ENCODE measurements at places on chromosomes 5 and 9.

DNA sequence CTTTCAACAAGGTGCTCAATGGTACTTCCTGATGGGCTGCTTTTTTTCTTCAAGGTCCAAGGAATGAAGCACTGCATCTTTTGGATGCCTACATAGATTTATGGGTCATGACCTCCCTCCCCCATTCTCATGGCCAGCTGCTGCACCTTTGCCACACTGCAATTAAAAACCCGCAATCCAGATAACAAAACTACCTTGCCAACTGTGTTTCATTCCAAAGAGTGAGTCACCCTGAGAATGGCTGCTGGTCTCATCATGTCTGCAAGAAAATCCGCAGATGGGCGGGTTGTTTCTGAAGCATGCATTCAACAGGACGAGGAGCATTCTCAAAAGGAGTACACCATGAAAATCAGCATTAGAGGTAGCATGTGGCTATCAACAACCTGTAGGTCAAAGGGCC lies 139.8 kb downstream of the ELAVL2 start:
- DNase-seq, result peak; percentile 48

DNA sequence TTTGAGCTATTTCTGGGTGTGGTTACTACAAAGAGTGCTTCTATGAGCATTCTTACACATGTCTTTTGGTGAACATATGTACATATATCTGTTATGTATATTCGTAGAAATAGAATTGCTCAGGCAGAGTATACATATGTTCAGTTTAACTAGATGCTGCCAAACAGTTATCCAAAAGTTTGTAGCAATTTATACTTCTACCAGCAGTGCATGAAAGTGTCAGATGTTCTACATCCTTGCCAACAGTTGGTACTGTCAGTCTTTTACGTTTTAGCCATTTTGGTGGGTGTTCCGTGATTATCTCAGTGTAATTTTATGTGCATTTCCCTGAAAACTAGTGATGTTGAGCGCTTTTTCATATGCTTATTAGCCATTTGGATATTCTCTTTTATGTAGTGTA lies 35.9 kb upstream of the DMRT2 start:
- DNase-seq, result no peak

GRCh38 chr9:129331772-129332500 lies 153.9 kb upstream of the IER5L start:
- DNase-seq, result peak; percentile 84

DNA sequence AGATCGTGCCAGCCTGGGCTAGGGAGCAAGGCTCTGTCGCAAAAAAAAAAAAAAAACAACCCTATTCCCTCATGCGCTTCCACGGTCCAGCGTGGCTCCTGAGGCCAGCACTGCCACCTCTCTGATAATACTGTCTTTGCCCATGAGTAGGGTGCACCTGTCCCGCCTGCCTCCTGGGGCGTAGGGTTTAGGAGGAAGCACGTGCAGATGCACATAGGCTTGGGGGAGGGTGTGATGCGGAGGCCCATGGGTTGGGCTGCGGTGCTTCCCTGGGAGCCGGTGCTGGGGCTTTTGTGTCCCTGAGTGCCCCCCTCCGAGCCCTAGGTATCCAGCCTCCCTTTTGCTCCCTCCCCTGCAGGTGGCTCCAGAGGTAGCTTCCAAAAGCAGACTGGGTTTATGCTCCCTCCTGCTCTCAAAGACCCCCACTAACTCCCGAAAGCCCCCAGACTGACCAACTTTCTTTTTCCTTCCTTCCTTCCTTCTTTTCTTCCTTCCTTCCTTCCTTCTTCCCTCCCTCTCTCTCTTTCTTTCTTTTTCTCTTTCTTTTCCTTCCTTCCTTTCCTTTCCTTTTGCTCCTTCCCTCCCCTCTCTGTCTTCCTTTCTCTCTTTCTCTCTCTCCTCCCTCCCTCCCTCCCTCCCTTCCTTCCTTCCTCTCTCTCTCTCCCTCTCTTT lies 12.8 kb downstream of the FGFR4 start:
- DNase-seq, result no peak

- DNase-seq, result no peak
These were observed 45.7 kb downstream of the SARDH start for GRCh38 chr9:133692364-133692985.

- no peak for DNase-seq
These were observed 19.4 kb downstream of the DTWD2 start for GRCh38 chr5:118968925-118969375.

DNA sequence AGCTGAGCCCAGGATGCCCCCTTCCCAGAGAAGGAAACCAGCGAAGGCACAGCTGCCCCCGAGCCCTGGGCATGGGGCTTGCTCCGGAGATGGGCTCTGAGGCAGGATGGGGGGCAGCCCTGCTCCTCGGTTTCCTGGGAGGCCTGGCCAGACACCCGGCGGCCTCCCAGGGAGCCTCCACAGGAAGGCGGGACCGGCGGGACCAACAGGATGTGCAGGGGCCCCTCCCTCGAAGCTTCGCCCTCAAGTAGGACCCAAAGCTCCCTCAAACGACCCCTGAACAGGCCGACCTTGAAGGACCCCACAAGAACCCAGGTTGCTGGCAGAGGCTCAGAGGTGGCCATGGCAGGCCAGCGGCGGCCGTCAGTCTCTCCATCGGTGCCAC lies 11.7 kb downstream of the EXD3 start:
- DNase-seq, result no peak

- DNase-seq, result peak; percentile 39
These were observed 36.4 kb downstream of the MTMR12 start for GRCh38 chr5:32276173-32276853.

DNA sequence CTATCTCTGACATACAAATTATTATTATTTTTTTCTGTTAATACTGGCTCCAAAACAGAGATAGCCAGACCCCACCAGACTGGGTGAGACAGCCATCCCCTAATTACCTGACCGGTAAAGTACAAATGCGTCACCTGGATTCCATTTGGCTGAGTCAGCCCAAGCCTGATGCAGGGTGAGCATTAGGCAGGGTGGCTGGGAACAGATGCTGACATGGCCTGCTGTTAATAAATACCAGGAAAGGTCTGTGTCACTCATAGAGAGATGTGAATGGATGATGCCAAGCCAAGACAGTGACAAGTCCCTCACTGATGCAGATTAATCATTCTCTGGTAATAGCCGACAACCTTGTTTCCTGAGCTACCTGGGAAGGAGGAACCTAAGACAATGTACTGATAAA lies 183.5 kb downstream of the TRIM32 start:
- DNase-seq, result peak; percentile 94

DNA sequence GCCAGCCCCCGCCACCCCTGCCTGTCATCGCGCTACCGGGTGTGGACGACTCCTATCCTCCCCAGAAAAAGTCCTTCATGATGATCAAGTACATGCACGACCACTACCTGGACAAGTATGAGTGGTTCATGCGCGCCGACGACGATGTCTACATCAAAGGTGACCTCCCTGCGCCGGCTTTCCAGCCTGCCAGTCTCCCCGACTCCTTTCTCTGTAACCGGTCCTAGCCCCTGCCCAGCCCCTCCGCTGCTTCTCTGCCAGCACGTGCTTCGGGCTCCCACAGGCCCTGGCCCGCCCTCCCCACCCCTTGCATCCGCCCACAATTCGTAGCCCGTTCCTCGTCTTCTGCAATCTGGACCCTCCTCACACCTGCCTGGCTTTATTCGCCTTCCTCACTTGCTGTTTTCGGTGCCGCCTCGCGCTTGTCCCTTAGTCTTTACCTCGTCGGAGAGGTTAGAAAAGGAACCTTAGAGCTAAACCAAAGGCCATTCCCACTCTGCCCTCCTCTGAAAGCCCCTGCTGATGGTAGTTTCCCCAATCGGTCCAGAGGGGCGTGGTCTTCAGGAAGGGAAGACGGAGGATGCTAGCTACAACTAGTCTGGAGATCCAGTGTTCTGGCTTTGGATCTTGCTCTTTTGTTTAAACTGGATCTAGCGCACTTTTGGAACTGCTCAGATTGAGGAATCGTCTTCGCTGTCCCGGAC lies 1.4 kb downstream of the CHSY3 start:
- DNase-seq, result no peak

DNA sequence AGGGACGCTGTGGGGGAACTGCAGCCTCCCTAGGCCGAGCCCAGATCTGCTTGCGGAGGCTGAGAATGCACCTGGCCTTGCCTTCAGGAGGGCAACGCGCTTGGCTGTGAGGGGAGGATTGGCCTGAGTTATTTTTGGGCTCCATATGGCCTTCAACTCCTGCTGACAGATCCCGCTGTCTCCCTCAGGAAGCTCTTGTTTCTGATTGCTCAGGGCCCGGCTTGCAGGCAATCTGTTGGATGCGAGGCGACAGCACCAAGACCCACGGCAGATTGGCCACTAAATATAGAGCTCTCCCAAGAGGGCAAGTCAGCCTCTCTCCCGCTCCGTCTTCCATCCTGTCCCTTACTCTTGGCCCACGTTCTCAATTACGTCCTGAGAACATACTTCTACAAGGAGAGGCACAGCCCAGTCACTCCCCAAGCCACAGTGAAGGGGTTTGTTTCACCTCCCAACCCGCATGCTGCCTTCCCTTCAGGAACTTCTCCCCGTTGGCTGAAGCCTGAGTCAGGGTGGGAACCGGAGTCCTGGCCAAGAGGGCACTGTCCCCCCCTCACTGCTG lies 53.6 kb downstream of the RASGEF1C start:
- no peak for DNase-seq

DNA sequence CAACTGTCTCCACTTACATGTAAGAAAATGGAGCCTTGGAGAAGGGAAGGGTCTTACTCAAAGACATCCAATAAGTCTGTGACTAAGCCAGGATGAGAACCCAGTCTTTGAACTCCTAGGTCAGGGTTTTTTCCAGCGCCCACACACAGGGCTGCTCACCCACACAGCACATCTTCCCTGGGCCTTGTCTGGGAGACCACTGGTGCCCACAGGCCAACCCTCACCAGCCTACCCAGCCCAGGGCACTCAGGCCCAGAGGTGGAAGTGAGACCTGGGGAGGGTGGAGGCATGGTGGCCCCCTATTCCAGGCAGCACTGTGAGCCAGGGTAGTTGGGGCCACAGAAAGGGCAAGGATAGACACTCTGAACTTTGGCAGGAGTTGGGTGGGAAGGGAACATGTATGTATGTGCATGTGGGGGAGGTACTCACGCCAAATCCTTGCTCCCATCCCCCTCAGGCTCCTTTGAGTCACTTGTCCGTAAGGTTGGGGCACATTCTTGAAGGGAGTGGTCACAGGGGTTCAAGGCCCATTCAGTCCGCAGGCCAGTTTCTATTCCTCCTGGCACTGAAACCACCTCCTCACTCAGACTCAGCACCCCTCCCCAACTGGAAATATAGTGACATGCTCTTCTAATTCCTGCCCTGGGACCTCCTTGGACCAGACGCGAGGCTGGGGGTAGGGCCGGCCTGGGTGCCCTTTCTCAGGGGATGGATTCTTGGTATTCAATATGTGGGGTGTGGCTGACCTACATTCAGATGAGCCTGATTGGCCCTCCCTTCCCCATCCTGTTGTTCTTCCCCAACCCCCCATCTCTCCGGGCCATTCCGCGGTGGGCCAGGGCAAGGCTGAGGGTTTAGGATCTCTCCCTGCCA lies 2.9 kb upstream of the SLC4A9 start:
- DNase-seq, result no peak

GRCh38 chr5:60765019-60765709 lies 65.2 kb upstream of the DEPDC1B start:
- no peak for DNase-seq

- DNase-seq, result no peak
These were observed 7.6 kb upstream of the RPS14 start for GRCh38 chr5:150457121-150457520.

DNA sequence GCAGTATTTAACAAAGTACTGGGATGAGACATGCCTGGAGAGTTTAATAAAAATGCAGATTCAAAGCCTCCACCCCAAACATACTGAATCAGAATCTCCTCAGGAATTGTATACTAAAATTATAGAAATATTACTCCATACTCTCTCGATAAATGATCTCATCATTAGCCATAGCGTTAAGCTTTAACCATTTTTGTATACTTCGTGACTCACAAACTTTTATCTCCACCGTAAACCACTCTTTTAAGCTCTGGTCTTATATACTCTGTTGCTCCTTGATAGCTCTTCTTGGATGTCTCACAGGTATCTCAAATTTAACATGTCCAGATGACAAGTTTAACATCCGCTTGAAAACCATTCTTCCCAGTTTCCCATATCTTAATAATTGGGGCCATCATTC lies 327.8 kb downstream of the ADGRV1 start:
- no peak for DNase-seq

- no peak for DNase-seq
These were observed 211.9 kb downstream of the MEF2C start for GRCh38 chr5:88671106-88671504.

DNA sequence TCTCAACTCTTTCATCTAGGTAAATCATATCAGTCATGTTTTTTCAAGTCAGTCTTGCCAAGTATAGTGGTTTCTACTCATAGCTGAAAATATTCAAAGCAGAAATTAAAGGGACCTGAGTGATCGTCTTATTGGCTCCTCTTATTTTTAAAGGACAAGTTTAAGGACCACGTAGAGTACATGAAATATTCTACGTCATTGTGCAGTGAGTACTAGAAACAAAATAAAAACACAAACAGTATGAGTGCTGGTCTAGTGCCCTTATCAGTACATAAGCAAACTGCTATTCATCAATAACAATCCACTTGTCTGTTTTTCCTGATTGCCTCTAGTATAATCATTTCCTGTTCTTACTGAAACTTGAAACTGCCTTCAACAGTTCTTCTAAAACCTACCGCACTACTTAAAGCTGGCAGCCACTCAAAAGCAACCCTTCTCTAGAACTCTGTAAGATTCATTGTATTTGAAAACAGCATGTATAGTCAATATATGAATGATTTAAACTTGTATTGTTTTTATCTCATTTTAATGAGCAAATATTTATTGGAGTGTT lies 853.7 kb downstream of the TAF11L14 start:
- DNase-seq, result no peak

DNA sequence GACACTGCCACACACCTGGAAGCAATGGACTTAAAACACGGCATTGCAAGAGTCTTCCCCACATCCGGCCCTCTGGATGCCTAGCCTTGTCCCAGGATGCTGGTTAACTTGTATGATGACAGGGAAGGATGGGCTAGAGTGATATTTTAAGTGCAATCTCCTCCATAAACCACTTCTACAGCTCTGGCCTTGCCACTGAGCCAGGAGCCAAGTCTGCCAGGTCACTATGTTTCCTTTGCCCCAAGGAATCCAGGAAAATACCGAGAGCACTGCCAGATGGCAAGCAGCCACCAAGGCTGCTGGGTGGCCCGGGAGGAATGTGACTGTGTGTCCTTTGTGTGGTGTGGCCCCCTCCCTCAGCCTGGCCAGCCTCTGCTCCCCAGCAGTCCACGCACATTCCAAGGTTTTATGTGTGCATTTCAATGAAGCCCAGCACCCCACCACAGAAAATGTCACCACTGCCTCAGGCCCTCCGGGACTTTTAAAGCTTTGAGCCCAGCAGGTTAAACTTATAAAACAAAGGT lies 106.0 kb downstream of the FRMD3 start:
- DNase-seq, result no peak

- DNase-seq, result no peak
These were observed 47.3 kb upstream of the STARD4 start for GRCh38 chr5:111559680-111560079.

- DNase-seq, result no peak
These were observed 41.5 kb upstream of the NOTCH1 start for GRCh38 chr9:136587145-136587943.

- no peak for DNase-seq
These were observed 297.6 kb downstream of the NTRK2 start for GRCh38 chr9:84966876-84967830.
